ENCODE measurements at places on chromosomes 5 and 9. TPM values are rescaled to one million over a fixed set of nuclear protein-coding genes. Genes with fewer than 3 reads are reported as not detected.

DNA sequence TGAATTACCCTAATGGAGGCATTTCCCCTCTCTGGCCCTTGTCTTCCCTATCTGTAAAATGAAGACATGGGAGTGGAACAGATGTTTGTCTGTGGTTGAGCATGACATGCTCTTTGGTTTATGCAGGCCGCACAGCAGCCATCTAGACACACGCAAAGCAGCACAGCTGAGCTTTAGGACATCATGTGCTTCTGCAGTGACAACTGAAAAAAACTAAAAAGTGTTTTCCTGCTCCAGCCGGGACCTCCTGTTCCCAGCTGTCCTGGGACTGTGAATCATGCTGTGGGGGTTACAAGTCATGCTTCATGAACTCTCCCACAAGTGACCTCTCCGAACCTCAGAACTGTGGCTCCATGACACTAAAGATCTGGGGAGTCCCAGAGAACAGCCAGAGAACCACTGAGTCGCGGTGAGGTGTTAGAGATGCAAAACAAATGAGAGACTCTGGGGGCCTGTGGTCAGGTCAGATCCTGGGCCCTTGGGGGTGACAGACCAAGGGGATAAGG is 1.7 kb downstream of the SMIM3 start:
- DNase-seq = no peak

DNA sequence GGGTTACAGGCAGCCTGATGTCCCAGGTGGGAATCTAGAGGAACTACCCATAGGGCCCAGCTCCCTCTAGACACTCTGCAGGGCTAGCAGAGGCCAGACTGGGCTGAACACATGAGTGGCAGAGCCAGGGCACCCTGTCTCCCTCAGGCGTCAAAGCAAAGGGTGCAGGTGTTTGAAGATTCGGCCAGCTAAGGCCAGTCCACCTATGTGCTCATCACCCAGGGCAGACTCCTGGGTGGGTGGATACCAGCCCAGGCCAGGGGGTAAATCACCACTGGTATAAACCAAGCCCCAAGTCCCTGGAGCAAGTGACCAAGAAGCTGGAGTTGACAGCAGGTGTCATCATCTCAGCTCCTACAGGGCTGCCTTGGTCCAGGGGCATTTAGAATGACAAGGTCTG is 3.4 kb downstream of the CCDC180 start:
- no peak for DNase-seq

GRCh38 chr9:76576344-76576743 is 117.4 kb downstream of the GCNT1 start:
- peak; percentile 48 for DNase-seq

- DNase-seq = no peak
Observed at GRCh38 chr5:139141446-139142204, 56.5 kb downstream of the SIL1 start.

DNA sequence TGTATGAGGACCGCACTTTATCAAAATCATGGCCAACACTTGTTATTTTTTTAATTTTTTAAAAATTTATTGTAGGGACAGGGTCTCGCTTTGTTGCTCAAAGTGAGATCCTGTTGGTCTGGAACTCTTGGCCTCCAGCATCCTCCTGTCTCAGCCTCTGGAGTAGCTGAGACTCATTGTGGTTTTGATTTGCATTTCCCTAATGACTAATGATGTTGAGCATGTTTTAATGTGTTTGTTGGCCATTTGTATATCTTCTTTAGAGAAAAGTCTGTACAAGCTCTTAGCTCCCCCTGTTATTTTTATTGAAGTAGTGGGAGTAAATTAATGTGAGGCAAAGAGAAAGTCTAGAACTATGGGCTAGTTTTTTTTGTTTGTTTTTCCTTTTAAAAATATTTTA is 1.6 kb upstream of the RPS6 start:
- peak; percentile 22 for DNase-seq

GRCh38 chr5:127950707-127951391 is 132.7 kb upstream of the SLC12A2 start:
- no peak for DNase-seq

- DNase-seq = no peak
Observed at GRCh38 chr5:138336952-138337684, 948 bp upstream of the FAM53C start.

The FOXD4L3 gene
- total RNA-seq = not detected

- DNase-seq = no peak
Observed at GRCh38 chr9:78918976-78919375, 622.1 kb downstream of the PSAT1 start.

GRCh38 chr5:96509316-96509715 is 76.3 kb upstream of the PCSK1 start:
- no peak for DNase-seq

GRCh38 chr9:89536600-89536999 is 38.7 kb upstream of the SEMA4D start:
- DNase-seq = no peak

DNA sequence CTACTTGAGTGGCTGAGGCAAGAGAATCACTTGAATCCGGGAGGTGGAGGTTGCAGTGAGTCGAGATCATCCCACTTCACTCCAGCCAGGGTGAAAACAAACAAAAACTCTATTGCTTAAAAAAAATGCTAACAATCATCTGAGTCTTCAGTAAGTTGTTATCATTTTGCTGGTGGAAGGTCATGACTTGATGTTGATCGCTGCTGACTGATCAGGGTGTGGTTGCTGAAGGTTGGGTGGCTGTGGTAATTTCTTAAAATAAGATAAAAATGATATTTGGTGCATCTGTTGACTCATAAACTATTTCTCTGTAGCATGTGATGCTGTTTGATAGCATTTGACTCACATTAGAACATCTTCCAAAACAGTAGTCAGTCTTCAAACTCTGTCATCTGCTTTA is 349.4 kb upstream of the PAPPA start:
- DNase-seq = no peak

DNA sequence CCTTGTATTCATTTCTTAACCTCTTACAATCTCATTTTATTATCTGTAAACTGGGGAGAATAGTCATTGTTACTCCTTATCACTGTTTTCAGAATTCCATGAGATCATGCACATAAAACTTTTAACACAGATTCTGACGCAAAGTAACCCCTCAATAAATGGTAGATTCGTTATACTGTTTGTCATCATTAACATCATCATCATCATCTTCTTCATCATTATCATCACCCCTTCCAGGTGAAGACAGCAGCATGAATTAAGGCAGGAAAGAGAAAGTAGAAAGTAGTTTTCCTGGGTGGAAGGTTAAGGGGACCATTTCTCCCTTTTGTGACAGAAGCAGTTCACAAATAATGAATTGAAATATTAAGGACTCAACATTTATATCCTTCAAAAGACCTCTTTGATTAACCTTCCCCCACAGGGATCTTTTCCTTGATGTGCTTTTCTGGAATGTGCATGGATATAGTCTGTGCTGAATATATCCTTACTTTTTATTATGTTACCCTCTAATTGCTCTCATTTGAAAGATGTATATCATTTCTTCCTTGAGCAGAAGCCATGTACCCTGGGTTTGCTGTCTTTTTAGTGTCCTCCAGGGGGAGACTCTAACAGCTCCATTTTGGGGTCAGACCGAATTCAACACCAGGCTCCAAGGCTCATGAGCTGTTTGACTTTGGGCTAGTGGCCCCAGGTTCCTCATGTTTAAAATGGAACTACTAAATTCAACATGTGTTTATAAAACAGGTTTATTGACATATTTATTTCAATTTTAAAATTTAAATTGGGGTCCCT is 1029.9 kb upstream of the WWC1 start:
- no peak for DNase-seq

DNA sequence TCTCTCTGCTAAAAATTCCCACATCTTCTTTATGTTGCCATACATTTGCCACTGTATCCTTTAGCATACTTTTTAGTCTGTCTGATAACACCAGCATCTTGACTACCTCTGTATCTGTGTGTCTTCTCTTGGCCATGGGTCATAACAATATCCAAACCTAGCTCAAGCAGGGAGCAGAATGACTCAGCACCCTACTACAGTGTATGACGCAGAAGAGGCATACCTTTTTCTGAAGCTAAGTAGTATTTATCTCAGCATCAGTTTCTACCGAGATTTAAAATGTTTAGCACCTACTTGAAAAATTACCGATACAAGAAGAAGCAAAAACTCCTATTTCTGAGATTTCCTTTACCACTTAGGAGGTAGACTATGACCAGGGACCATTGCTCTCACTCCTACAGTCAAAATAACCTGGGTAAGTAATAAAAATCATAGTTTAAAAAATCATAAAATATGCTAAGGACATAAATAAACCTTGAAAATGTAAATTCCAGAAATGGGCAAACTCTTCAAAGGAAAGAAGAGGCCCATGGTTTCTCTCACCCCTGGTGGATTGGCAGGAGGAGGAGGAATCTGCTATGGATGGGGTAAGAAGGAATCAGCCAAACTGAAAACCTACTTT is 286.5 kb downstream of the MAST4 start:
- peak; percentile 95 for DNase-seq

The RGS7BP gene
- total RNA-seq = not detected

The PRR16 gene
- total RNA-seq = 0.53 TPM

The SLC6A19 gene
- not detected for total RNA-seq

The CKMT2 gene
- not detected for total RNA-seq

The NTRK2 gene
- not detected for total RNA-seq

DNA sequence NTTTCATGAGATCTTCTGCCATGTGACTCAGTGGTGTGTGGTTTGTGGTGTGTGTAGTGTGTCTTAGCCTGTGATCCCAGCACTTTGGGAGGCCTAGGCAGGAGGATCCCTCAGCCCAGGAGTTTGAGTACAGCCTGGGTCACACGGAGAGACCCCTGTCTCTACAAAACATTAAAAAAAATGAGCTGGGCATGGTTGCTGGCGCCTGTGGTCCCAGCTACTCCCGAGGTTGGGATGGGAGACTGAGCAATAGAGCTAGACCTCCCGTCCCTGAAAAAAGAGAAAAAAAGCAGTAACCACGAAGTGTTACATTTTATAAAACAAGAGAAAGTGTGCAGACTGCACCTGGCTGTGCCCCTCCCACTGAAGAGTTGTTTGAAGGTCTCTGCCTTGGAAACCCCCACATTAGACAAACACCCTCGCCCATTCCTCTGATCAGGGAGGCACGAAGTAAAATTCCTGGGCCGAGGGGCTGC is 21.2 kb upstream of the RNU6ATAC start:
- no peak for DNase-seq

The TMEM215 gene
- total RNA-seq = not detected

GRCh38 chr9:27467486-27467885 is 56.6 kb upstream of the IFNK start:
- no peak for DNase-seq

- no peak for DNase-seq
Observed at GRCh38 chr5:37767961-37768360, 71.9 kb downstream of the GDNF start.

GRCh38 chr5:143585970-143586369 is 182.5 kb upstream of the NR3C1 start:
- DNase-seq = peak; percentile 76

The FAM240B gene
- total RNA-seq = not detected

The NRARP gene
- total RNA-seq = 3.4 TPM

The C9 gene
- total RNA-seq = not detected
